NCI-H526 treated with DMSO at 0.1 percent for 48 hours (cell line): ENCODE measurements at places on chromosomes 7 and 10.

GRCh38 chr7:154978017-154978416, 24.9 kb downstream of the PAXIP1 start:
- no peak for DNase-seq

DNA sequence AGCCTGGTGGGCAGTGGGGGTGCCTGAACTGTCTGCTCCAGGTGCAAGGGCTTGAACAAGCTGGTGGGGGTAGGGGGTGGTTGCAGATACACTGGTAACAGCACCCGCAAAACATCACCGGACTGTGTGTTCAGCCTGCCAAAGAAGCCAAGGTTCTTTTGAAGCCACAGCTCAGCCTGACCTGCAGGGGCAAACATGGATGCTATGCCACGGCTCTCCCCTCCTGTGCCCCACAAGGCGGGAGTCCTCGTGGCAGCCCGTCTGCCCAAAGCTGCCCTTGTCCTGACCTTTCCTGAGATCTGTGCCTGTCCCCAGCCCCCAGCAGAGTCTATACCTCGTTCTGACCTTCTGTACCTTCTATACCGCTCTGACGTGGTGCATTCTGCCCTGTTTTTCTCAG, 285.7 kb downstream of the GLRX3 start:
- no peak for DNase-seq

- DNase-seq = peak; percentile 2
These were observed 4.4 kb upstream of the CDH23 start for GRCh38 chr10:71392292-71392691.

- no peak for DNase-seq
These were observed 45.3 kb upstream of the FAM133B start for GRCh38 chr7:92635538-92635937.

DNA sequence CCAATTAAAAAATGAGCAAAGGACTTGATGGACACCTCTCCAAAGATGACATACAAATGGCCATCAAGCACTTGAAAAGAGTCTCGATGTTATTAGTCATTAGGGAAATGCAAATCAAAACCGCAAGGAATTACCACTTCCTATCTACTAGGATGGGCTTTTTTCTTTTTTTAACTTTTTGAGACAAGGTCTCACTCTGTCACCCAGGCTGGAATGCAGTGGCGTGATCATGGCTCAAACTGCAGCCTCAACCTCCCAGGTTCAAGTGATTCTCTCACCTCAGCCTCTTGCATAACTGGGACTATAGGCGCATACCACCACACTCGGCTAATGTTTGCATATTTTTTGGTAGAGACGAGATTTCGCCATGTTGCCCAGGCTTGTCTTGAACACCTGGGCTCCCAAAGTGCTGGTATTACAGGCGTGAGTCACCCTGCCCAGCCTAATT, 13.6 kb downstream of the NKX1-2 start:
- no peak for DNase-seq

- DNase-seq = no peak
These were observed 32.5 kb downstream of the C7orf33 start for GRCh38 chr7:148622887-148623585.

GRCh38 chr10:68871731-68872342, 29.3 kb upstream of the DDX50 start:
- DNase-seq = peak; percentile 29

DNA sequence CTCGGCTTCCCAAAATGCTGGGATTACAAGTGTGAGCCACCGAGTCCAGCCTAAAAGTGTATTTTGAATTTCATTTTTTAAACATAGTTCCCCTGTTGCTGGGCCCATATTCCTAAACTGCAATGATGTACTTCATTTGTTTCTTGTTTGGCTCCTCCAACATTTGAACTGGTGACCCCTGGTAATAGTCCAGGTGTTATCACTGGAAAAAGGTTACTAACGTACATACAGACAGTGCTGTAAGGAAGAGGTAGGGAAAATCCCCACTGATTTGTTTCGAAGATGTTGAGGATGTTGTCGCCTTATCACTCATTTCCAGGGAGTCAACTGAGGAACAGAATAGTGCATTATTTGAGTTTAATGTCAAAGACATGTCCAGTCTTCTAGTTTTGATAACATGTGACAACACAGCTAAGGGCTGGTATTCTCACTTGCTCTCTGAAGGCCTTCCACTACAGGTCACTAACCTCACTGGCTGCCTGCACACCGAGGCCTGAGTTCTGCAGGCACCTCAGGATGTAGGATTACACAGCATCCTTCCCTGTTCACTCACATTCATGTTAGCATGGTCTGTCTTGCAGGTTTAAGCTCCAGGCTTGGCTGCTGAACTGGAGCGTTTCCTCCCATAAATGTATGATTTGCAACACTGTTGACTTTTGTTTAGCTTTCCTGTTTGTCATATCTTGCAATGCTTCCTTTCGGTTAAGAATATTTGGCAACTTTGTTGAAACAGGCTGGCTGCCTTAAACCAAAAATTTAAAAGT, 362.8 kb downstream of the INHBA start:
- DNase-seq = no peak

GRCh38 chr10:36048236-36048635, 406.1 kb upstream of the FZD8 start:
- DNase-seq = no peak

DNA sequence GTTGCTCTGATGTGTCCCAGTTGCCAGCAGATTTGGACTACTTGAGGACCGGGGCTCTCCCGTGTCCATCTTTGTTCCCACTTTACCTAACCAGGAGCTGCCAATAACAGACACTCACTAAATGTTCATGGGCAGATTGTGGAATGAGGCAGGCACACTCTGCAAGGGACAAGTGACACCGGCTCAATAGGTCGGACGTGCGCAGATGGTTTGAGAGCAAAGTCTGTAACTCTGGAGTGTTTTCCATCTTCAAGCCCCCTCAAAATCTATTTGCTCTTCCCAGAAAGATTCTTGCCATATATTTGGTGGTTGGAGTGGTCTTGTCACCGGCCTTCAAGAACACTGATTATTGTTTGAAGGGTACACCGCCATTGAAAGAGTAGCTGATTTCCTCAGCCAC, 47.2 kb downstream of the THNSL1 start:
- no peak for DNase-seq

GRCh38 chr7:24910551-24911212, 69.3 kb downstream of the OSBPL3 start:
- DNase-seq = no peak

- DNase-seq = no peak
These were observed 108.9 kb downstream of the SAMD9 start for GRCh38 chr7:93008833-93009232.

DNA sequence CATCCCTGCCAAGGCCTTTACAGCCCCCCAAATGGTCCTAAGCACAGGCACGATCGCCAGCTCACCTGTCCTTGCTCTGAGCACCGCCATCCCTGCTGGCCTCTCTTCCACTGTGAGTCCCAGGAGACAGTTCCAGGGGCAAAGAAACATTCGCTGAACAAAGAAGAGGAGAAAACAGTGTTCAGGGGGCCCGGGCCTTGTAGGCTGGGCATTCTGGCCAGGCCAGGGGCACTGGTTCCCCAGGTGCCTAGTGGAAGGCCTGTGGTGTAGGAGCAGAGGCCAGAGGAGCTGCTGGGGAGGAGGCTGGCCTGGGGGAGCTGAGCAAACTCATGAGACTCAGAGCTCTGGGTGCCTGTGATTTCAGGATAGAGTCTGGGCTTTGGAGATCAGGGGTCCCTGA, 22.6 kb downstream of the AQP1 start:
- no peak for DNase-seq

DNA sequence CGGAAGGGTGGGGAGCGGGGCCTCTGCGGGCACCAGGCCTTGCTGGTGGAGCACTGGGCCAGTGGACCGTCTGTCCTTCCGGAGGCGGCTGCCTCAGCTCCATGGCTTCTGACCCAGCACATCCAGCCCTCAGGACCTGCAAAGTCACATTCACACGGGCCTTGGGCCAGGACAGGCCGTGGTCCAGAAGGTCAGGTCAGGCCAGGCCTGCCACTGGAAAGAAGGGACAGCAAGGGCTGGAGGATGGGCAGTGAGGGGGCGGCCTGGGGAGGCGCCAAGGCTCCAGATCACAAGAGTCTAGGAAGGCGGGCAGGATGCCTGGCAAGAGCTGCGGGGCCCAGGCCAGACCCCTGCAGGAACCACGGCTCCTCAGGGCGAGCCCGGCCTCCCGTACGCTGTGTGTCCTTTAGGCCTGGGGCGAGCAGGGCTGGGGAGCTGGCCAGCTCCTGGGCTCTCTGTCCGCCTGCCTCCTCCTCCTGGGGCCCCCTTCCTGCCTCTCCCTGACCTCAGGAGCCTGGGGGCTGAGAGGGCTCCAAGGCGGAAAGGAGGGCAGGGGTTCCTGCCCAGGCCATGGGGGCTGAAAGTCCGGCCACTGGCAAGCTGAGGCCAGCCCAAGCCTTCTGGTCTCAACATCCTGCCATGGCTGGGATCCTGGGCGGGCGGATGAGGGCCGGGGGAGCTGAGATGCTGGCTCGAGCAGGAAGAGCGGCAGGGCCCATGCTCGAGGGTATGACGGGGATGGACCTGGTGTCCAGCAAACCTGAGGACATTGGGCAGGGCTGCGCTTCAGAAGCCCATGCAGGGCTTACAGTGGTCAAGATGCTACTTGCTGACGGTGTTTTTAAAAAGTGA, 225.8 kb downstream of the ELFN1 start:
- DNase-seq = no peak

DNA sequence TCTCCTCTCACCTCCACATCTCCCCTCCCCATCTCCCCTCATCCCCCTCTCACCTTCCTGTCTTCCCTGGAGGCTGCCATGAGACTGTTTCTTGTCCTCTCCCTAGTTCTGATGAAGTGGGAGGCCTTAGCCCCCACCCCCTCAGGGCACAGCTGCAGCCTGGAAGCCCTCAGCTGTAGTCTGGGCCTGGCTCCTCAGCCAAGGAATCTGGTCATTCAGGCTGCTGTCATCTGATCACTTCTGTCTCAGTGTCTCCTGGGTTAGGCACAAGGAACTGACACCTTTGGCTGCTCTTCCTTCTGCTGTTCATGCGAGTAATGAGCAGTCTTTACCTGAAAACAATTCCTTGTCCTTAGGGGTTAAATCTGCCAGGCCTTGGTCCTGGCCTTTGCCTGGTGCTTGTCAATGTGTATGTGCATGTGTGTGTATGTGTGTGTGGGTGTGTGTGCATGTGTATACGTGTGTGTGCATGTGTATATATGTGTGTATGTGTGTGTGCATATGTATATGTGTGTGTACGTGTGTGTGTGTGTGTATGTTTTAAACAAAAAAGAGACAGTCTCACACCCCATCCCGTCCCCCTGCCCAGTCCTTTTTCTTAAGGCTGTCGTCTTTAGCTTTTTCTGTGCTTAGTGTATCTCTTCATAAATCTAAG, 153.5 kb upstream of the TMEM72 start:
- no peak for DNase-seq

- DNase-seq = no peak
These were observed 30.7 kb upstream of the INPP5A start for GRCh38 chr10:132506711-132507408.

- no peak for DNase-seq
These were observed 24.6 kb upstream of the DGKI start for GRCh38 chr7:137871170-137871915.

DNA sequence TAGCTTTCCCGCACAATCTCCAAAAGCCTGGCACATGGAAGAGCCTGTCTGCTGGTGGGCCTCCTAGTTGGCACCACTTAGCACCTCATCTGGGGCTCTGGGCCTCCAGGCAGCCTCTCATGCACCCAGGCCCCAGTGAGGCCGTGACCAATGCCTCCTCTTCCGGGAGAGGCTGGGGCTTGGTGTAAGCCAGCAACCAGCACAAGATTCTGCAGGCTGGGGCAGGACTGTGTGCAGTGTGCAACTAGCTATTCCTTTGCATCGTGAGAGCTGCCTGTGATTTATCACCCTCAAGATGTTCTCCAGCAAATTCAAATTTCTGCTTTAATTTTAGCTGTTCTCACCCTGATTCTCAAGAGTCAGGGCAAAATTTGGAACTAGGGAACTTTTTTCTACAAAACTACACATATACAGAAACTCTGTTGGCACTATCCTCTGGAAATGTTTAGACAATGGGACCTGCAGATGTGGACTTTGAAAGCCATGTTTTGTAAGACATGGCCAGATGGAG, 603.7 kb upstream of the MKI67 start:
- DNase-seq = no peak

DNA sequence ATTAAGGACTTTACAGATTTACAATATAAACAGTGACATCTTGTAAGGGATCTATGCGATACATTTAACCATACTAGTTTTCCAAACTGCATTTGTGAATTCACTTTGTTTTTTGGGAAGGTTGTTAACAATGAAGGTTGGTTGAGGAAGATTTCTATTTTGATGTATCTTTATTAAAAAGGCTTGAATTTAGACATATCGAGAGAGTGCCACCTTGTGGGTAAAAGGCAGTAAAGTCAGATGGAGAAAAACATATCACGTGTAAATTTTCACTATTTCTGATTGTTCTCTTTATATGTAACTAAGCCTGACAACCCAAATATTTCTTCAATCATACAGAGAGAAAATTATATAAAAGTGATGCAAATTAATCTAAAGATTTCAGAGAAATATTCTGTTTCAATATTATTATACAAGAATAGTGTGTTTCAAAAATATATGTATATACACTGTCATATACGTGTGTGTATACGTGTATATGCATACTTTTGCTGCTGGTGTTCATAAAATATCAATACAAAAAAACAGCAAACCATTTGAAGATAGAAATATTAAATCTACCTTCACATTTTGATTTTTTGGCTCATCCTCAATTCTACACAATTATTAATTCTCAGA, 988.6 kb downstream of the SORCS1 start:
- no peak for DNase-seq

GRCh38 chr7:46229409-46229808, 308.3 kb upstream of the IGFBP3 start:
- DNase-seq = no peak

GRCh38 chr7:141039376-141039775, 24.6 kb upstream of the MRPS33 start:
- no peak for DNase-seq

GRCh38 chr10:99548041-99548530, 15.3 kb downstream of the NKX2-3 start:
- DNase-seq = no peak

DNA sequence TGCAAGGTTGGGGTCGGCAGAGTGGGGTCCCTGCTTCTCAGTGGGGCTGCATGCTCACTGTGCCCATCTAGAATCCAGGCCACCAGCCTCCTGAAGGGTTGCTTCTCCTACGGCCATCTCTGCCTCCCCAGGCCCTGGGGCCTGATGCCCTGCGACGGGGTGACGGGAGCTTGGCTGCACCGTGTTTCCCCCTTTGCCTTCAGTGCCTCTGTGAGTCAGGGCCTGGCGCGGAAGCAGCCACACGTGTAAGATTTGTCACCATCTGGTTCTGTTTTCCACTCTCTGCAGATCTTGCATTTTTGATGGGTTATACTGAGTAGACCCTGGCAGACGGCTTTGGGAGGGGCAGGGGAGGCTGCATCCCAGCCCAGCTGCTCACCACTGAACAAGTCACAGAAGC, 7.2 kb downstream of the ADAMTS14 start:
- DNase-seq = no peak

DNA sequence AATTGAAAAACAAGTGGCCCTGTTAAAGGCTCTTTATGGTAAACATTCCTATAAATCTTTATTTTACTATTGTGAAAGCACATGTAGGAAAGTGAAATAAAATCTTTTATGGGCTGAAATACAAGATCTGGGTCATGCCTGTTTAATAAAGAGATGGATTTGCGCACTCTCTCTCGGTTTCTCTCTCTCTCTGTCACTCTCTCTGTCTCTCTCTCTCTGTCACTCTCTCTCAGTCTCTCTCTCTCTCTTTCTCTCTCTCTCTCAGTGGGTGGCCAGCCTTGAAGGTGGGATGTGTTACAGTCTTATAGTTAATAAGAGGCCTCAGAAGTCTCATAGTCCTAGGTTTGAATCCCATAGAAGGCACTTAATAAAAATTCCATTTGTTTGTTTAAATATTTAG, 2.4 kb downstream of the TAC1 start:
- no peak for DNase-seq
